SK-MEL-5 (cell line): ENCODE measurements at places on chromosomes 1 and 21. TPM values are rescaled to one million over a fixed set of nuclear protein-coding genes. Genes with fewer than 3 reads are reported as not detected.

GRCh38 chr1:209855006-209855405 is 27.2 kb downstream of the UTP25 start:
- no peak for DNase-seq

Gene PLXNA2
- total RNA-seq = 0.34 and 0.53 TPM in 2 replicates

Gene SPRR1B
- total RNA-seq = not detected in 2 replicates

DNA sequence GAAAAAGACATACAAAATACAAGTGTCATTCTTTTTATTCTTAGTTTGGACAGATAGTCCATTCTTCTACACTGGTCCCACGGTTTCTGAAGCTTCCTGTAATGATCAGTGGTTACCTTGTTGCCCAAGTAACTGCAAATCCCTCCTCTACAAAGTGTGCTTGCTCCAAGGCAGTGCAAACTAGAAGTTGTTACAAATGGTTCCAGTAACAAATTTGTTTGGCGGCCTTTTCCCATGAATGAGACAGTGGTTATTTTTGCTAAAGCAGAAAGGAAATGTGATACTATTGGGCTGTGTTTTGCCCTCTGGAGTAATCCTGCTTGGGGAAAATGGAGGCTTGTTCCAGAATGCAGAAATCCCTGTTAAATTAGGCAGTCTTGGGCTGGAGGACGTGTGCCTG is 8.9 kb downstream of the BACE2 start:
- DNase-seq = peak; percentile 45

DNA sequence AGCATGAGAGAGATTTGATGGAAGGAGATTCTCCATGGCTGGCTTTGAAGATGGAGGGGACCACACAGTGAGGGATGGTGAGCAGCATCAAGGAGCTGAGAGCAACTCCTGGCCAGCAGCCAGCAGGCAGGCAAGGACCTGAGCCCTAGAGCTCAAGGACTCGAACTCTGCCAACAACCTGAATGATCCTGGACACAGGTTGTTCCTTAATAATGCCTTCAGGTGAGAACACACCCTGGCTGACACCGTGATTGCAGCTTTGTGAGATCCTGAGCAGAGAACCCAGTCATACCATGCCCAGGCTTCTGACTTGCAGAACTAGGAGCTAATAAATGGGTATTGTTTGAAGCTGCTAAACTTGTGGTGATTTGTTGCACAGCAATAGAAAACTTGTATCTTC is 183.1 kb downstream of the LMX1A start:
- no peak for DNase-seq

DNA sequence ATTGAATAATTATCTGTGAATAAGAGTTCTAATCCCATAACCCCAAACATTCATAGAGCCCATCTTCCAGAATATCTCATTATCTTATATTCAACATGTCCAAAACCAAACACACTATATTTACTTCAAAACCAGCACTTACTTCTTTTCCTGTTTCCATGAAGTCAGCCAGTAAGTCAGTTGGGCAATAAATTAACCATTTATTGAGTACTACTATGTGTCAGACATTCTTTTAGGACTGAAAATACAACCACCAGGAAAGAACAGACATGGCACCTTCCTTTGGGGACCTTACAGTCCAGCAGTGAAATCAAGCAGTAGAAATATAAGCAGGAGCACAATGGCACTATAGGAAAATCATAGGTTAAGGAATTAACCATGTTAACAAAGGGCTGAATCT is 8.8 kb downstream of the AK5 start:
- no peak for DNase-seq

Gene UQCRHL
- 8.3 and 9.2 TPM in 2 replicates for total RNA-seq
